ENCODE measurements at places on chromosomes 3 and 15. TPM values are rescaled to one million over a fixed set of nuclear protein-coding genes. Genes with fewer than 3 reads are reported as not detected.

GRCh38 chr15:71337197-71337845, 222.1 kb downstream of the THSD4 start:
- peaks cover 9% of the 10 kb centered on the region for H3K4me1 ChIP-seq
- no peak overlapping the region for H3K27ac ChIP-seq
- no peak for DNase-seq
- no peaks in the 10 kb centered on the region for H3K36me3 ChIP-seq

GRCh38 chr3:73427048-73427706, 197.6 kb downstream of the PDZRN3 start:
- no peaks in the 10 kb centered on the region for H3K36me3 ChIP-seq
- no peak for DNase-seq
- no peak overlapping the region for H3K4me3 ChIP-seq
- no peaks in the 10 kb centered on the region for H3K4me1 ChIP-seq
- H3K27me3 ChIP-seq: no peaks in the 10 kb centered on the region

DNA sequence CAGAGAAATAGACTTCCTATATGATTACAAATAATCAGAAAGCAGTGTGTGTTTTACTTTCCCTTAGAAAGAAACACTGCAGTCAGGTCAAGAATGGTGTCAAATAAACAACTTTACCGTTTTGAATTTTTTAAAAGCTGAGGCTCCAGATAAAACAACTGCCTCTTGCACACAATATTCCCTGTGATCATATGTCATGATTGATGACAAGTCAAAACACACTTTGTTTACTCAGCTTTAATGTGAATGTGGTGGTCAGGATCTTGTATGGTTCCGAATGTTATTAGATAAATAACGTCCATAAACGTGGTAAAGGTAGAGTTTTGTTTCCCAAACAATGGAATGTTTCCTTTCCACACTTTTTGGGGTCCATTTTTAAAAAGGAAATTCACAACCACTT, 428.4 kb upstream of the MDFIC2 start:
- H3K4me3 ChIP-seq: no peak overlapping the region
- no peaks in the 10 kb centered on the region for H3K27me3 ChIP-seq
- no peaks in the 10 kb centered on the region for H3K4me1 ChIP-seq
- no peaks in the 10 kb centered on the region for H3K36me3 ChIP-seq

- no peak overlapping the region for H3K4me3 ChIP-seq
- no peak overlapping the region for H3K27ac ChIP-seq
- DNase-seq: no peak
- no peaks in the 10 kb centered on the region for H3K36me3 ChIP-seq
- no peaks in the 10 kb centered on the region for H3K4me1 ChIP-seq
Observed at GRCh38 chr3:149282836-149283235, 50.6 kb downstream of the TM4SF18 start.

Gene CCDC66
- 24.5 TPM for polyA plus RNA-seq

Gene KNL1
- polyA plus RNA-seq: 9.8 TPM

Gene LRRN1
- 28.2 TPM for polyA plus RNA-seq

Data from large intestine (tissue), 12 donors.